ENCODE measurements at places on chromosomes 2 and 18.

- peak; percentile 88 for DNase-seq
Observed at GRCh38 chr18:48713309-48713708, 174.5 kb downstream of the CTIF start.

- DNase-seq = no peak
Observed at GRCh38 chr2:185433824-185434223, 304.8 kb upstream of the FSIP2 start.

DNA sequence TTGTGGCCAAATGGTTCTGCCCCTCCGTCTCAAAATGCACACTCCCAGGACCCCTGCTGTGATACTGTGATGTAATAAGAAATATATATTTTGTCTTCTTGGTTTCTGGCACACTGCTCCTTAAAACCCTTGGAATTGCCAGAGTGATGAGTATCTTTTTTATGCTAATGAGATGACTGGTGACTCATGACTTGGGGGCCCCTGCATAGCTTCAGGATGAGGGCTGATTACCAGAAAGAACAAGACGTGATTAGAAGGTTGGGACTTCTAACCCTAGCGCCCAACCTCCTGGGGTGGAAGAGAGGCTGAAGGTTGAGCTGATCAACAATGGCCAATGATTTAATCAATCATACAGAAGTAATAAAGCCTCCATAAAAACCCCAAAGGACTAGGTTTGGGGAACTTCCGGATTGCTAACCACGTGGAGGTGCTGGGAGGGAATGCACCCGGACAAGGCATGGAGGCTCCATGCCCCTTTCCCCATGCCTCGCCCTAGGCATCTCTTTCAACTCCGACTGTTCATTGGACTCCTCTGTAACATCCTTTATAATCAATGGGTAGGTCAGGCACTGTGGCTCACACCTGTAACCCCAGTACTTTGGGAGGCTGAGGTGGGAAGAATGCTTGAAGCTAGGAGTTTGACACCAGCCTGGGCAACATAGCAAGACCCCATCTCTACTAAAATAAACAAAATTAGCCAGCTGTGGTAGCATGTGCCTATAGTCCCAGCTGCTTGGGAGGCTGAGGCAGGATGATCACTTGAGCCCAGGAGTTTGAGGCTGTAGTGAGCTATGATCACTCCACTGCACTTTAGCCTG is 89.1 kb downstream of the HS1BP3 start:
- no peak for DNase-seq

- no peak for DNase-seq
Observed at GRCh38 chr2:150697596-150697995, 210.1 kb upstream of the RND3 start.

DNA sequence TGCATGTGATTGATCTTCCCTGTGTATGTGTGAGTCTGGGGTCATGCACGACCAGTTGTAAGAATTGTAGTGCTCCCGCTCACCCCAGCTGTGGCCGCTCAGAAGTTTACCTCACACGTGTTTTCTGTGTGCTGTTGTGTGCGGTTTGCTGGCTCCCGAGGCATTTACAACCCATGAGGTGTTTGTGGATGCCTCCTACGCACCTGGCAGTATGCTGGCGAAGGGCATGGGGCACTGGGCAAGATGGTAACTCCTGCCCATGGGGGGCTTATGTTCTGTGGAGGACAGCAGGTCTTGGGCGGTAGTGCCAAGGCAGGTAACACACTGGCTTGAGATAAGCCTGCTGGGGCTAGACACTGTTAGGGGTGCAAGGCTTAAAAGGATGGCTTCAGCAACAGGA is 102.6 kb upstream of the HS6ST1 start:
- DNase-seq = peak; percentile 9

DNA sequence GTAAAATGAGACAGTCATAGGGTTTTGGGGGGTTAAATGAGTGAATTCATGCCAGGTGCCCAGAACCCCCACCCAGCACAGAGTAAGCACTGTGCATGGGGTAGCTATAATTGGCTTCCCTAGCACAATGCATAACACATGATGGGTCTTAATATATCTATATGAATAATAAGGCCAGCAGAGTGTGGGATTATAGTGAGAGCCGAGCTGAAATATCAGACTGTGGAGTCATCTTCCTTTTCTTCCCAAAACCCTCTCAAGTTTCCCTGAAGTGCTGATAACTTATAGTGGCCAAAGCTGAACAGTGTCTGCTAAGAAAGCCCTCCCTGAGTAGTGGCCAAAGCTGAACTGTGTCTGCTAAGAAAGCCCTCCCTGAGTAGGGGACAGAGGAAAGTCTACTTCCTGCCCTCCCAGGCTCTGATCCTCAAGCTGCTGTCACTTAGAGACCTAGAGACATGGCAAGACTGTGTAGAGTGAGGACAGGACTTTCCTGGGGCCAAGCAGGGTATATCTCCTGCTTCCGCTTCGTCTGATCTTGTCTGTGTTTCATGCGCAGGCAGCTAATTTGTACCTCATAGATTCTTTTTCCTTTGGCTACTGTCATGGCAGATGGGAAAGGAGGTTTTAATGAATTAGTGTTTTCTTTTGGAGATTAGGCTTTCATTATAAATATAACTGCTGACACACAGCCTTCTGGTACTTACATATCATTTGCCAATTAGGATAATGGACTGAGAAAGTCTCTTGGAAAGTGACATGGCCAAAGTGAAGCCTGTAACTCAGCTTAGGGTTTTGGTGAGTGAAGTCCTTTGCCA is 94.9 kb downstream of the FHOD3 start:
- no peak for DNase-seq

- no peak for DNase-seq
Observed at GRCh38 chr2:152415231-152415642, 80.3 kb downstream of the FMNL2 start.

- DNase-seq = no peak
Observed at GRCh38 chr2:185179743-185180142, 558.9 kb upstream of the FSIP2 start.

- no peak for DNase-seq
Observed at GRCh38 chr2:168424971-168425370, 31.1 kb upstream of the CERS6 start.

DNA sequence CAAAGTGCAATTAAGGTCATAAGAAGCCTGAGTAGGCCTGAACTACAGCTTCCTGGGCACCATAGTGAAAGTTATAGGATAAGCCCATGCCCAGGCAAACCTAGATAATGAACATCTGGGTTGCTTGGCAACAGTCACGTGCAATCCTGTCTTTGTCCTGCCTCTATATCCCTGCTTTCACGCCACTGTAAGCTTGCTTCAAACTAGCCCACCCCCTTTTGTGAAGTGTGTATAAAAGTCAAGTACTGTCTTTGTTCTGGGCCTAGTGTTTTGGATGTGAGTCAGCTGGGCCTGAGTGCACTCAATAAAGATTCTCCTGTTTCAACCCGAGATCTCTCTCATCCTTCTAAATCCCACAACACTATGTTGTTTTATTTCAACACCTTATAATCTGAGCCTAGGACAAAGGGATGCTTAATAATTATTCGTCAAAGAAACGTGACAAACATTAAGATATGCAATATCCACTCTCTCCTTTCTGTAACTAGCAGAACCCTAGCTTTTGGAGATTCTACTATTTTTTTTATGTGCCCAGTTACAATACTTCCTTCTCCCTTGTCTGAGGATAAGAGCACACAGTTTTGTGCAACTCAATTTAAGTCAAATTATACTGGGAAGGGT is 927.8 kb downstream of the SUCLG1 start:
- no peak for DNase-seq

DNA sequence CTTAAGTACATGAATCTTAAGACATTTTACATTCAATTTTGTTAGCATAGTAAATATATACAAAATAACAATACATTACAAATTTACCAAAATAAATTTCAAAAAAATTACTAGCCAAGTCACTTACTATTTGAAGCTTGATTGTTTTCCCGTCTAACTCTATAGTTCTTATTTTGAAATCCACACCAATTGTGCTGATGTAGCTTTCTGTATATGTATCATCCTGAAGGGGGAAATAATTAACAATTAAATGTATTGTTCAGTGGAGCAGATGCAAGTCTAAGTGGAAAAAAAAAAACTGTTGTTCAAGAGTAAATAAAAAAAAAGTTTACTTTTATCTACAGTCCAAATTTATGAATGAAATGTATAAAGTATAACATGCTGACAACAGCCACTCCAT is 32.1 kb downstream of the RAB1A start:
- DNase-seq = no peak

DNA sequence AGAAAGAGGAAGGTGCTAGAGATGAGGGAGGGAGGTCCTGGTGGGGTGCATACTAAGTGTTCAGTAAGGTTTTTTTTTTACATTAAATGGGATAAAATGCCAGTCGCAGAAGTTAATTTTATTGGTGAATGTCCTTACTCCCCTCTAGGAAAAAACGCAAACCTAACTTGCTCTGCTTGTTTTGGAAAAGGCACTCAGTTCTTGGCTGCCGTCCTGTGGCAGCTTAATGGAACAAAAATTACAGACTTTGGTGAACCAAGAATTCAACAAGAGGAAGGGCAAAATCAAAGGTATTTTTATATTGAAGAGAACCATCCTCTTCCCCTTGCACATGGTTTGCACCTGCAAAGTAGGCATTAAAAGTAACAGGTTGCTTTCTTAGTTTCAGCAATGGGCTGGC is 12.7 kb upstream of the IL18R1 start:
- peak; percentile 60 for DNase-seq

- peak; percentile 49 for DNase-seq
Observed at GRCh38 chr18:21242141-21242779, at the start of gene GREB1L. TSS of gene GREB1L (plus strand) at chr18:21242232. CDS start at chr18:21383519, 141,287 bp downstream.

- DNase-seq = no peak
Observed at GRCh38 chr18:13543811-13544732, 182.3 kb downstream of the FAM210A start.

DNA sequence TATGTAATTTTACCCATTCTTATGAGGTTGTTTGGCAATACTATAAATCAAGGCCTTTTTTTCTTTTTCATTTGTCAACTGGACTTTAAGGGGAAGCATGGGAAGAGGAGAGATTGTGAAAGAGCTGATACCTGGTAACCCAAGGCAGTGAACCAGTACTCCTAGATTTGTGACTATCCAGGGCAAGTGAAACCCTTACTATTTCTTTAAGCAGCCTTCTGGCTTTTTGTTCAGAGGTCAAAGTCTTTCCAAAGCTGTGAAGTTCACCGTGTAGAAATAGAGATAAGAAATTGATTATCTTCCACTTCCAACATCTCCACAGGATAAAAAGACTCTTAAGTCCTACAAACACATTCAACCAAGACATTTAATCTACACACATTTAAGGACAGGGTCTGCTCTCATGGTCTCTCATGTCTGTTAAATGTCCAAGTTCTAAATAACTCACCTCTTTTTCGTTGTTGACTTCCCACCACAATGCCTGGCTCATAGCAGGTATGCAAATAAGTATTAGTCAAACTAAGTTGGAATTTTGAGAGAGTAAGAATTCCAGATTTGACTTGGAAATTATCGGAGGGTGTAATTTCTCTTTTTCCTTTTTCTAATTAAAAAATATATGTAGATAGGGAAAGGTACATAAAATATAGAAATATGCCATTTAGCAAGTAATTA is 485.8 kb downstream of the STK39 start:
- no peak for DNase-seq

DNA sequence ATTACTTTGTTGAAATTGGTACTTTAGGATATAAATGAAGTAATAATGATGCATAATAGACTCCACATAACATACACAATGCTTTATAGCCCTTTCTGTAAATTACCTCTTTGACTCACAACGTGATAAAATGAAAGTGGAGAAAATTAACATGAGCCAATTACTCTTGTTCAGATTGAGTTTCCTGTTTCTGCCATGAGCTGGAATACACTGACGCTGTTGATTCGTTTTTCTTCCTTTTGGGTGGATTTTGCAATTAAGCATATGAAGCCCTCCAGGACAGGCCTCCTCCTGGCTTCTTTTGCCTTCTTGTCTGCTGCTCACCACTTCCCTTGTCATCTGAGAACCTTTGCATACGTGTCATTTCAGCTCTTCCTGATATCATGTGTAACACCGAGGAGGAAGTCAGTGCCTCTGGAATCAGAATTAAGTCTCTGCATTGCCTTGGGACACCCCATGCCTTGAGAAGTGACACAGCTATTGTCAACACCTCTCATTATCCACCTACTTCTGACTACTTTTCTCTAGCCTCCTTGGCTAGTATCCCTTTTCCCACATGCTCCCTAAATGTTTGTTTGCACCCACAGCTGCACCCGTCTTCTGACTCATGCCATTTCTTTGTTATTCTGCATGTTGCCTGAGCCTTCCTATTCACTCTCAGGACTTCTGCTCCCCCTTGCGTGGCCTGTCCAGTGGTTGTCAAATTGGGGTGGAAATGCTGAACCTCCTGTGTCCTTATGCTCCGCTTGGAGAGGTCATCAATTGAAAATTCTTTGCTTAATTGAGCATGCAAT is 134.1 kb downstream of the FMNL2 start:
- no peak for DNase-seq

GRCh38 chr2:179470992-179471391 is 206.4 kb upstream of the SESTD1 start:
- no peak for DNase-seq

DNA sequence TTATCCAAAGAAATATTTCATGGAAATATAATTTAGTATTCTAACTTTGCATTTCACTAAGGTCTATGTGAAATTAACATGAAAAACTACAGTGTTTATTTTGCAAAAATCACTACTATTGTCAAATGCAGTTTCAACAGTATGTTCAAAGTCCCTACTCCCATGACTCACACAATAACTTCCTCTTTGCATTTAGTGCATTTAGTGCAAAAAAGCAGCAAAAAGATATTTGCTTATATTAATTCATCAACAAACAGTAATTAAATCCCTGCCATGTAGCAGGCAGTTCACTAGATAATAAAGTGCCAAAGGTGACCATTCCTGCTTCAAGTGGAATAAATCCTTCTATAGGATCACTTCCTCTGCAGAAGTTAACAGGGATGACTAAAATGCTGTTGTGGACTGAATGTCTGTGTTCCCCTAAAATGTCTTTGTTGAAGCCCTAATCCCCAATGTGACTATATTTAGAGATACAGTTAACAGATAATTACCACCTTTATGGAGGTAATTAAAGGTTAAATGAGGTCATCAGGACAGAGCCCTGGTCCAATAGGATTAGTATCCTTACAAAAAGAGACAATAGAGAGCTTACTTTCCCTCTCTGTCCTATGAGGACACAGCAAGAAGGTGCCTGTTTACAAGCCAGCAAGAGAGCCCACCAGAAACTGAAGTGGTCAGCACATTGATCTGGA is 61.7 kb downstream of the STK39 start:
- no peak for DNase-seq

DNA sequence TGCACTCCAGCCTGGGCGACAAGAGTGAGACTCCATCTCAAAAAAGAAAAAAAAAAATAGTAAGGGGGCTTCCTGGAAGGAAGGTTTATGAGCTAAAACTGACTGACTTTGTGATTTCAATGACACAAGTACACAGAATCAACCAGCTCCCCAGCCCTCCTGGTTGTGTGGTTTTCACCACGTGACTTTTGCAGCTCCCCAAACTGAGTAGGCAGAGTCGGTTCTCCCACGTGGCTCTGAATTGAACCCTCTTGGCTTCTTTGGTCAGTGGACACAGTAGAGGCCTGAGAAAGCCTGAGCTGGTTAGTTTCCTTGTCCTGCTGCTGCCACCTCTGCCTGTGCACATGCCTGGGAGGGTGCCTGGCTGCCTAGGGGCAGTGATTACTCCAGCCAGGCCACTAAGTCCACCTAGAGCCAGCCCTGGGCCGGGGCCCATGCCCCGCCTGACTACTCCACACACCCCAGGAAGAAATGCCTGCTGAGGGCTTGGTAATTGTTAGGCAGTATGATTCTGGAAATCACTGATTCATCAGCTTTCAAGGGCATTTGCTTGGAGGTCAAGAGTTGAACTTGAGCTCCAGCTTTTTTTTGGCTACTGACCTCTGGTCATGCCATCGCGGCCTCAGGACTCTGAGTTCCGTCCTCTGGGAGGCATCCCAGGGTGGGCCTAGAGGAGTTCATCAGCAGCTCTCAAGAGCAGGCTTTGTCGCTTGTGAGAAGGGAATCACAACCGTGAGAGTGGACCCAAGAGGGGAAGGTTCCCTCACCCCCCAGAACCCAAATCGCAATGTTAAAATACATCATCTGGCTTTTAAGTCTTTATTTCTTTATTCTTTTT is 431.9 kb upstream of the HS6ST1 start:
- no peak for DNase-seq

Data from femur (tissue), 1 donor.